NCI-H226 (cell line): ENCODE measurements at places on chromosomes 16 and 17.

DNA sequence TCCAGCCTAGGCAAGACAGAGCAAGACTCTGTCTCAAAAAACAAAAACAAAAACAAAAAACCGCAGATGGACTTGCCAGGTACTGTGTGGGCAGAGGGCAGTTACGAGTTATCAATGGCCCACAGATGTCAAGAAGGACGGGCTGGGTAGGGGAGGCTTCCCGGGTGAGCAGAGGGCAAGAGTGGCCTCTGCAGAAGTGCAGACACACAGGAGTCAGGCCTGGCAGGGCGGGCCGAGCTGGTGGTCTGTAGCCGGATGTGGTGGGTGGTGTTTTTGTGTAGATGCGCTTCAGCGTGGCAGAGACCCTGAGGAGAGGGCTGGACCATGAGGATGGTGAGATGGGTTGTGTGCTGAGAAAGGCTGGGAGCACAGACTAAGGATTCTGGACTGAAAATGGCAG lies 44.9 kb upstream of the KDM6B start:
- DNase-seq, result no peak

GRCh38 chr16:88014252-88014781 lies 63.1 kb downstream of the BANP start:
- no peak for DNase-seq

GRCh38 chr17:40032322-40033320 lies 17.4 kb downstream of the CSF3 start:
- DNase-seq, result no peak

DNA sequence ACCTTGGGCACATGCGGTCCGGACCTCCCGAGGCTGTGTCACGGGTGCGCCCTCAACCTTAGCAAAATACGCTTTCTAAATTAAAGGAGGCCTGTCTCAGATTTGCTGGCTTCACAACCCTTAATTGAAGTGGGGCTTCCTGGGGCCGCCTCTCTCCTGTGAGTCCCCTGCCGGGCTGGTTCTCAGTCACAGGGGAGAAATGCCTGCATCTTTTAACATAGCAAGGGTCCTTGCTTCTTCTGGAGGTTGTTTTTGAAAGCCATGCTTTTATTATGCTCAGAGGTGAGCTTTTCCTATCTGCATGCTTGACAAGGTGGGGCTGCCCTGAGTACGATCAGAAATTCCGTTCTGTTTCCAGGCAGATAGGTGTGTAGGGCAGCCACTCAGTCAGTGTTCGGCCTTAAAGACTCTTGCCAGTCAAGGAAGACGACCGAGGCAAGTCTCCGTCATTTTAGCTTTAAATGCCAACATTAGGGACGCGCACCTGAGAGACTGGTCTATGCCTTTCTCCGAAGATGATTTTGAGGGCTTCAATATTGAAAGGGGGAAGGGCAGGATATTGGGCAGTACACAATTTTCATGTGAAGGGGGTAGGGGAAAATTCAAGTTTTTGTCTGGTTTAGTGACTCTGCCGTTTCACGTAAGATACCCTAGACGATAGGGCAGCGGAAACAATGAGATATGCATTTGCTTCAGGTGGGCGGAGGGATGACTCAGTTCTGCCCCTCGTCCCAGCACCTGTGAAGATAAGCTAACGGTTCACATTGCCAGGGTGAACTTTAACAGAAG lies 5.5 kb upstream of the SLC7A5 start:
- DNase-seq, result no peak

DNA sequence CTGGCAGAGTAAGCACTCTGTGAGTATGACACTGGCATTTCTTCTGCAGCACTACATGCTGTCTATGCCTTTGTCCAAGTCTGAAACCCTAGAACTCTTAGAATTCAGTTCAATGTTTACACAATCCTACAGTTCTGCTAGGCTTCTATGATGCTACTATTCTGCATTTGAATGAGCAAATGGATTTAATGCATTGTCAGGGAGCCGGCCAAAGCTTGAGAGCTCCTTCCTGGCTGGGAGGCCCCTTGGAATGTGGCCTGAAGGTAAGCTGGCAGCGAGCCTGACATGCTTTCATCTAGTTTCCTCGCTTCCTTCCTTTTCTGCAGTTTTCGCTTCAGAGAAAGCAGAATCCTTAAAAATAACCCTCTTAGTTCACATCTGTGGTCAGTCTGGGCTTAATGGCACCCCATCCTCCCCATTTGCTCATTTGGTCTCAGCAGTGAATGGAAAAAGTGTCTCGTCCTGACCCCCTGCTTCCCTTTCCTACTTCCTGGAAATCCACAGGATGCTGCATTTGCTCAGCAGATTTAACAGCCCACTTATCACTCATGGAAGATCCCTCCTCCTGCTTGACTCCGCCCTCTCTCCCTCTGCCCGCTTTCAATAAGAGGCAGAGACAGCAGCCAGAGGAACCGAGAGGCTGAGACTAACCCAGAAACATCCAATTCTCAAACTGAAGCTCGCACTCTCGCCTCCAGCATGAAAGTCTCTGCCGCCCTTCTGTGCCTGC lies at the start of gene CCL2:
TSS of gene CCL2 (plus strand) at position 635 of the 730 bp plus-strand sequence. CDS start at position 700, 65 bp downstream.
- DNase-seq, result peak; percentile 89

- peak; percentile 21 for DNase-seq
These were observed 94.8 kb downstream of the TNFRSF13B start for GRCh38 chr17:16877099-16877498.

- peak; percentile 85 for DNase-seq
These were observed 1.1 kb downstream of the KATNB1 start for GRCh38 chr16:57736419-57737351.

GRCh38 chr17:33050611-33051140 lies 59.0 kb downstream of the SPACA3 start:
- no peak for DNase-seq

- DNase-seq, result peak; percentile 74
These were observed 20.0 kb upstream of the HERPUD1 start for GRCh38 chr16:56911771-56912571.

DNA sequence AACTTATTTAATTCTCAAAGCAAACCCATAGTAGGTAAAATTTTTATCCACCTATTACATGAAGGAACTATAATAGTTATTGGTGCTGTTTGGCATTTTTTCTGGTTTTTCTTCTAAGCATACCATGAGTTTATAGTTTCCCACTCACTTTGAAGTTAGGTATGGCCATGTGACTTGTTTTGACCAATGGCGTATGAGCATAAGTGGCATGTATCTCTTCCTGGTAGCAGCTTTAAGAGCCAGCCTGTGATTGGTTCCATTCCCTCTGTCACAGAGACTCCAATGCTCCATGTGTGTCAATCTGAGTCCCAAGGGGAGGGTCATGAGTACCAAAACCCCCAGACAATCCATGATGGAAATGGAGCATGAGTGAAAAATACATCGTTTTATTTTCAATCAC lies 282.9 kb upstream of the N4BP1 start:
- no peak for DNase-seq

GRCh38 chr17:68089881-68090280 lies 54.3 kb downstream of the KPNA2 start:
- DNase-seq, result no peak

GRCh38 chr17:17870247-17870646 lies 33.5 kb upstream of the SREBF1 start:
- no peak for DNase-seq

DNA sequence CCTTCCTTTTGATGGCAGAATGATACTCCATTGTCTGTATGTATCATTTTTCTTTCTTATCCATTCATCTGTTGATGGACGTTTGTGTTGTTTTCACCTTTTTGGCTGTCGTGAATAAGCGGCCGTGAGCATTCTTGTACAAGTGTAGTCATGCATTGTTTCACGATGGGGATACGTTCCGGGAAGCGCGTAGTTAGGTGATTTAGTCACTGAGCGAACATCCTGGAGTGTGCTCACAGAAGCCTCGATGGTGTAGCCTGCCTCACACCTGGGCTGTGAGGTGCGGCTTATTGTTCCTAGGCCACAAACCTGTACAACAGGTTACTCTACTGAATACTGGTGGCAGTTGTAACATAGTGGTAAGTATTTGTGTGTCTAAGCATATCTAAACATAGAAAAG lies 136.5 kb downstream of the CMIP start:
- no peak for DNase-seq

GRCh38 chr17:82684228-82684841 lies 14.2 kb downstream of the RAB40B start:
- no peak for DNase-seq

- DNase-seq, result no peak
These were observed 6.0 kb downstream of the MXRA7 start for GRCh38 chr17:76704805-76705204.

- DNase-seq, result no peak
These were observed 32.5 kb downstream of the ASIC2 start for GRCh38 chr17:33260638-33261037.

- DNase-seq, result no peak
These were observed 772 bp upstream of the CHCT1 start for GRCh38 chr17:60421273-60422161.

DNA sequence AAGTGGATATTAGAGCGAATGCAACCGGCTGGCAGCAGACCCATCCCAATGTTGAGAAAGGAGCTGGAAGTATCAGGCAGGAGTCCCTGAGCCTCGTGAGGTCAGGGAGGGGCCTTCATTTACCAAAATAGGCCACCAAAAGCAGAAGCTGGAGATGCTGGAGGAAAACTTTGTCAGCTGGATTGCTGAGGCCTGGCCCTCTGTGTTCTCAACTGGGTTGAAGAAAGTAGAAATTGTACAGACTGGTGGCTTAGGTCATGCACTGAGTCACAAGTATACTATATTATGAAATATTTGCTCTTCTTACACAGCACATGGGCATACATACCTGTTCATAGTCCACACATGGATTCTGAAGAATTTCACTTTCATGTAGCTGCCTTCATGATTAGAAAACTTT lies 23.2 kb upstream of the TEKT3 start:
- DNase-seq, result no peak

- no peak for DNase-seq
These were observed 5.7 kb downstream of the GOSR2 start for GRCh38 chr17:46928467-46929261.

- DNase-seq, result peak; percentile 53
These were observed 22.7 kb upstream of the GPRC5B start for GRCh38 chr16:19907161-19907992.

- no peak for DNase-seq
These were observed 13.8 kb downstream of the ENGASE start for GRCh38 chr17:79088247-79088996.

GRCh38 chr16:4055748-4056147 lies 60.5 kb downstream of the ADCY9 start:
- DNase-seq, result no peak

GRCh38 chr16:47568351-47568750 lies 107.2 kb downstream of the PHKB start:
- no peak for DNase-seq

GRCh38 chr16:72198771-72199201 lies 26.8 kb upstream of the PMFBP1 start:
- no peak for DNase-seq

DNA sequence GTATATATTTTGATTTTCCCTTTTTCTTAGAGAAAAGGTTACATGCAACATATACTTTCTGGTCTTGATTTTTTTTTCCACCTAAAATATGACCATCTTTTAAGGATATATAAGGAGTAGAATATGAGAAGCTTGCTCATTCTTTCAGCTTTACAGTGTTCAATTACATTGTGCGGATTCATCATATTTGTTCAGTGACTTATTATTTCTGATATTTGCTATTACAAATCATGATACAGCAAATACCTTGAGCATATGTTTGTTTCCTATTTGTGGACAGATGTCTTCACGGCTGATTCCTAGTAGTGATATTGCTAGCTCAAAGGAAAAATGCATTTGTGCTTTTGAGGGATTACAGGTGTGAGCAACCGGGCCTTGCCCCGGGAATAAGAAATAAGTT lies 18.1 kb downstream of the KATNIP start:
- DNase-seq, result no peak

DNA sequence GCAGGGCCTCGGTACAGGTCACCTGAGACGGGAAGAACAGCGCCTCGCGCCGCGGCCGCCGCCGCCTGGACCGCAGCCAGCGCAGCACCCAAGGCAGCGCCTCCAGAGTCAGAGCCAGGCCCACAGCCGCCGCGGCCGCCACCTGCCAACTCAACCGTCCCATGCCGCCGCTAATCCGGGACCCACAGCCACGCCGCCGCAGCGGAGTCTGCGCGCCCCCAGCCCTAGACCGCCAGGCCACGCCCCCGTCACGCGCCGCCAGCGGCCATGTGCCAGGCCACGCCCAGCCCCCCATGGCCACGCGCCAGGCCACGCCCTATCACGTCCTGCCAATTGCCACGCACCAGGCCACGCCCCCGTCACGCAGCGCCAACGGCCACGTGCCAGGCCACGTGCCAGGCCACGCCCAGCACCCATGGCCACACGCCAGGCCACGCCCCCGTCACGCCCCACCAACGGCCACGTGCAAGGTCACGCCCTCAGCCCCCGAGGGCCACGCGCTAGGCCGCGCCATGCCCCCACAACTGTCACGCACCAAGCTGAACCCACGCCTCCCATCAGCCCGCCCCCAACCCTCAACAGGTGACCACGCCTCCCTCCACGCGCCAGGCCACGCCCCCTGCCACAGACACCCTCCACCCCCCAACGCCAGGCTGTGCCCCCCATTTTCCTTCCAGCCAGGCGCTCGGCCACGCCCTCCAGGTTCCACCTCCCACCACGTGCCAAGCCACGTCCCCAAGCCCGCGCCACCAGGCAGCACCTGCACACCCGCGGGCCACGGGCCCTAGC lies at the start of gene PLD6:
TSS of gene PLD6 (minus strand) at position 210 of the 789 bp plus-strand sequence. CDS start at position 163, 47 bp downstream.
- DNase-seq, result peak; percentile 54

DNA sequence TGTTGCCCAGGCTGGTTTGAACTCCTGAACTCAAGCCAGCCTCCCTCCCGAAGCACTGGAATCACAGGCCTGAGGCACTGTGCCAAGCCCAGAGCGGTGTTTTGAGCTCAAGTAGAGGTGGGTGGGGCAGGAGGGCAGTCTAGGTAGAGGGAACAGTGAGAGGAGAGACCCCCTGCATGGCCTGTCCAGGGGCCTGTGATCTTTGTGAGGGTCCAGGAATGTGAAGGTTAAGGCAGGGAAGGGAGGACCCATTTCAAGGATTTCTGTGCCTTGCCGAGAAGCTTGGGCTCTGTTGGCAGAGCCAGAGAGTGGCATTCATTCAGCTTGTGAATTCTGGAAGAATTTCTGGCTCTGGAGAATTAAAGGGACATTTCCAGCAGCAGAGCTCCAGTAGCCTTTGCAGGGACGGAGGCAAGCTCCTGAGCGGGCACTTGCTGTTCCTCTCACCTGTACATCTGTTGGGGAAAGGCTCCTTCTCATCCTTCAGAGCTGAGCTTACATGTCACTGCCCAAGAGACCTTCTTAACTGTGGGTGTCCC lies 2.7 kb downstream of the WWOX start:
- DNase-seq, result no peak

- no peak for DNase-seq
These were observed 116.6 kb downstream of the SHISA9 start for GRCh38 chr16:13018026-13018425.

DNA sequence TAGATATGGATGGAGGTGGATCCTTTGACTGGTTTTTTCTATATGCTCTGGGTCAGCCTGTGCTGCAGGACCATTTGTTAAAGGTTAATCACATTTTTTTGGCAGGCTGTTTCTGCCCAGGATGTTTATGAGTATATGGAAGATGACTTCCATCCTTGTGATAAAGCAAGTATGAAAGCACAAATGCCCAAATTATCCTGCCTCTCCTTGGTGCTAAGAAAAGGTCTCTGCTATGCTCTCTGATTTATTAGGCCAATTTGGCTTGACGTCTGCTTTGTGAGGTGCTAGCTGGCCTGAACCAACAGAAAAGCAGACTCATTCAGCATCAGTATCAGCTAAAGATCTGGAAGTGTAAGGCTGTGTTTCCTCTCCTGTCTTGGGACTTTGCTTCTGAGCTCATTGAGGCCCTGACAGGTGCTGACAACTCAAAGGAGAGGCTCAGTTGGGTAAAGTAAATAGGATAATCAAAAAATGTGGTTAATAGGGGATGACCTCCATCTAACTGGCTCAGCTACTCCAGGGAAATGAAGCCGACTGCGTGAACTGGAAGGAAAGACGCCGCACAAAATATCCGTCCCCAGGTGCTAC lies 15.2 kb downstream of the ANKRD40 start:
- DNase-seq, result no peak
